ENCODE measurements at places on chromosomes 11 and 22. TPM values are rescaled to one million over a fixed set of nuclear protein-coding genes. Genes with fewer than 3 reads are reported as not detected.

Gene DRD4
- 0.22 TPM for total RNA-seq

Gene GLB1L2
- total RNA-seq, result 9.5 TPM

Gene RNF215
- 7.9 TPM for total RNA-seq

Gene IL10RA
- 120 TPM for total RNA-seq

Gene NLRP6
- total RNA-seq, result 3.5 TPM

- peak; percentile 35 for DNase-seq
Measured at GRCh38 chr22:37243402-37244113, 511 bp downstream of the RAC2 start.

- DNase-seq, result peak; percentile 65
Measured at GRCh38 chr11:64233913-64234586, at the start of gene VEGFB. Gene VEGFB, plus strand, starts transcription at chr11:64234584. Its CDS starts 250 bp downstream, at chr11:64234834.

GRCh38 chr11:70289582-70289981, 19.1 kb downstream of the PPFIA1 start:
- DNase-seq, result no peak

- DNase-seq, result no peak
Measured at GRCh38 chr22:45781459-45781858, 109.8 kb downstream of the ATXN10 start.

GRCh38 chr22:37819105-37819433, 4.1 kb upstream of the GALR3 start:
- no peak for DNase-seq

- DNase-seq, result no peak
Measured at GRCh38 chr11:86680716-86681482, 8.5 kb upstream of the ME3 start.

GRCh38 chr11:106748059-106748458, 270.2 kb downstream of the GUCY1A2 start:
- DNase-seq, result no peak

All from CD8-positive, alpha-beta memory T cell (primary cell).